ENCODE measurements at places on chromosomes 16 and 17. TPM values are rescaled to one million over a fixed set of nuclear protein-coding genes. Genes with fewer than 3 reads are reported as not detected.

The UMOD gene
- not detected for total RNA-seq

The ZNF764 gene
- total RNA-seq, result 4.3 TPM

The ORC6 gene
- 9.9 TPM for total RNA-seq

The LGALS9B gene
- total RNA-seq, result not detected

The KRT12 gene
- not detected for total RNA-seq

The CA10 gene
- total RNA-seq, result not detected

The PSMC3IP gene
- 3.9 TPM for total RNA-seq

The IGF2BP1 gene
- 6.4 TPM for total RNA-seq

The CD300E gene
- total RNA-seq, result not detected

The PSME3IP1 gene
- total RNA-seq, result 71.2 TPM

The CDRT15L2 gene
- not detected for total RNA-seq

The AATK gene
- total RNA-seq, result under 0.01 TPM

The FNDC8 gene
- not detected for total RNA-seq

The IRF8 gene
- total RNA-seq, result not detected

The BCO1 gene
- not detected for total RNA-seq

The DNAH17 gene
- not detected for total RNA-seq

The ITGAL gene
- total RNA-seq, result not detected

The LRRC75A gene
- total RNA-seq, result 2.6 TPM

The CFAP97D1 gene
- total RNA-seq, result not detected

The GPRC5C gene
- 0.43 TPM for total RNA-seq

The PNMT gene
- not detected for total RNA-seq

The BTBD17 gene
- not detected for total RNA-seq

The TMEM114 gene
- not detected for total RNA-seq

The ABCC11 gene
- total RNA-seq, result under 0.01 TPM

The PAGR1 gene
- 20.3 TPM for total RNA-seq

The NOG gene
- 0.64 TPM for total RNA-seq

The C17orf50 gene
- total RNA-seq, result not detected

The TP53TG3 gene
- total RNA-seq, result not detected

The ST6GALNAC1 gene
- not detected for total RNA-seq

The MYH2 gene
- total RNA-seq, result not detected

The ACSM5 gene
- under 0.01 TPM for total RNA-seq

The CDC42EP4 gene
- 36.4 TPM for total RNA-seq

The HOXB5 gene
- total RNA-seq, result 0.32 TPM

The TMC5 gene
- not detected for total RNA-seq

The KRT16 gene
- not detected for total RNA-seq

The MT4 gene
- total RNA-seq, result not detected

The TRPV3 gene
- total RNA-seq, result 0.43 TPM

The FBXW10B gene
- 0.43 TPM for total RNA-seq

The PRSS21 gene
- 0.32 TPM for total RNA-seq

The HSD17B2 gene
- total RNA-seq, result 9.5 TPM

The TMEM101 gene
- total RNA-seq, result 40.3 TPM

The TSPOAP1 gene
- 0.86 TPM for total RNA-seq

The PRR35 gene
- not detected for total RNA-seq

The SPATA32 gene
- not detected for total RNA-seq

The ZNF750 gene
- not detected for total RNA-seq

All from fibroblast of villous mesenchyme (primary cell).